Activated CD4-positive, alpha-beta T cell treated with anti-CD3 and anti-CD28 coated beads for 36 hours (primary cell): ENCODE measurements at places on chromosomes 2 and 18. TPM values are rescaled to one million over a fixed set of nuclear protein-coding genes. Genes with fewer than 3 reads are reported as not detected.

GRCh38 chr2:171655586-171655985 lies 31.7 kb upstream of the DYNC1I2 start:
- no peak for DNase-seq
- peaks cover 2% of the 10 kb centered on the region for H3K36me3 ChIP-seq
- no peak overlapping the region for H3K4me3 ChIP-seq
- H3K27ac ChIP-seq, result no peak overlapping the region

GRCh38 chr18:2049986-2050385 lies 521.3 kb downstream of the METTL4 start:
- H3K27me3 ChIP-seq, result no peaks in the 10 kb centered on the region
- H3K36me3 ChIP-seq, result no peaks in the 10 kb centered on the region
- H3K27ac ChIP-seq, result no peak overlapping the region
- peaks cover 9% of the 10 kb centered on the region for H3K4me1 ChIP-seq
- H3K4me3 ChIP-seq, result no peak overlapping the region

DNA sequence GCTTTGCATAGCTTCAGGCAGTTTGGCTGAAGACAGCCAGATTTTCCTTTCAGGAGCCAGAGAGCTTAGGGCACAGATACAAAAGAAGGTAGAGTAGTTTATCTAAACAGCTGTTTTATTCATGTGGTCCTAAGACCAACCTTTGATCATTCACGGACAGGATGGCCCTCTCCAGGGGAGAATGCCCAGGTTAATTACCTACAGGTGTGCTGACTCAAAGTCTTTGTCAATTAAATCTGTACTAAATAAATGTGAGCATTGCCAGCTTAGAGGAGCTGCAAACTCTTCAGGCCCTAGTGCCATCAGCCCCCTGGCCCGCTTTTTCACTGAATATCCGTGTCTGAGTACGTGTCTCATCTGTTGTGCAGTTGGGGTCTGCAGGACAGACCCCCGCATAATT lies 554.7 kb downstream of the NUP35 start:
- H3K4me1 ChIP-seq, result no peaks in the 10 kb centered on the region
- no peaks in the 10 kb centered on the region for H3K27me3 ChIP-seq

- no peaks in the 10 kb centered on the region for H3K27me3 ChIP-seq
- peaks cover 13% of the 10 kb centered on the region for H3K36me3 ChIP-seq
- DNase-seq, result no peak
These were observed 2.2 kb downstream of the ELAC1 start for GRCh38 chr18:50970006-50970405.

DNA sequence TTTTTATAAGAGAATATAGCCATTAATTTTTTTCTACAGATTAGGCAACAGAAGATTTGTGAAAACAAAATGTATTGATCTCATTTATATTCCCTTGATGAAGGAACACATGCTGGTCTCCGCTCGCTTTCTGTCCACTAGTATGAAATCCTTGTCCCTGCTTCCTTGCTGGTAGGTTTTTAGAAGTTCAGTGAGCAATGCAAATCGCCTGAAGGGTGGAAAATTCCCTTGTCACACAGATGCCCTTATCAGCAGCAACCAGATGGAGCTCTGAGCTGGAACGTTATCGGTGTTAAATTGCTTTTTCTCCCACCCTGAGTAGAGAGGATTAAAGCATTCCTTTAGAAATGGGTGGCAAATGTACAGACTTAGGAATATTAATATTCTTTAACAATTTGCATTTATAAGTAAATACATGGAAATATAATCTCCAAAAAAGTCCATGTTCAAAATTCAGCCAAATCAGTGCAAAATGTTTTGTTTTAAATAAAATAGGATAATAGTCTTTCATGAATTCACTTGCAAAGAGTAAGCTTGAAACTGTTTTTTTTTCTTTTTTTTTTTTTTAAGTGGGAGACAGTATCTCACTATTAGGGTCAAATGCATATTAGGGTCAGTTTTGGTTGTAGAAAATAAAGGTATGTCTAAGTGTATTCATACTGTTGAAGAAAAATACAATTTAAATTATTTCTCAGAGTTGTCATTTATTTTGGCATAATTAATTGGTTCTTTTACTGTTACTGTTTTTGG lies 164.0 kb upstream of the MYO3B start:
- peaks cover 4% of the 10 kb centered on the region for H3K36me3 ChIP-seq
- H3K27ac ChIP-seq, result no peak overlapping the region
- no peak overlapping the region for H3K4me3 ChIP-seq
- no peak for DNase-seq

DNA sequence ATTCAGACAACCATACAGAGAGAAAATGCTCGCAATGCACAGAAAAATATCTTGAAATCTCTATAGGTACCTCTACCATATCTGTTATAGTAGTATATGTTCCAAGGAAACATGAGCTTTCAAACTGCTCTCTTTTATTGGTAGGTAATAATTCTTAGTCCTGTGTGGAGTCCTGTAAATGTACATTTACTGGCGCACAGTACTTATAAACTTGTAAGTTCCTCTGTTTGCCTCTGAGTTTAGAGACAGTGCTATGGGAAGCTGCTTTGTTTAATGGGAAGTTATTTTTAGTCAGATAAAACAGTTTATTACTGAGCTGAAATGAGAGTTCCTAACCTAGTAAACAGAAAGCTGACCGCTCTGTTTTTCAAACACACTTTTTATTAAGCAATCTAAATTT lies 52.7 kb downstream of the CCDC93 start:
- no peak for DNase-seq
- peaks cover 33% of the 10 kb centered on the region for H3K36me3 ChIP-seq
- no peaks in the 10 kb centered on the region for H3K4me1 ChIP-seq
- H3K27me3 ChIP-seq, result no peaks in the 10 kb centered on the region
- H3K4me3 ChIP-seq, result no peak overlapping the region

- no peak overlapping the region for H3K27ac ChIP-seq
- H3K4me3 ChIP-seq, result no peak overlapping the region
- H3K4me1 ChIP-seq, result peaks cover 21% of the 10 kb centered on the region
- H3K27me3 ChIP-seq, result peaks cover 27% of the 10 kb centered on the region
- DNase-seq, result no peak
These were observed 3.0 kb downstream of the SPATS2L start for GRCh38 chr2:200309296-200310049.

DNA sequence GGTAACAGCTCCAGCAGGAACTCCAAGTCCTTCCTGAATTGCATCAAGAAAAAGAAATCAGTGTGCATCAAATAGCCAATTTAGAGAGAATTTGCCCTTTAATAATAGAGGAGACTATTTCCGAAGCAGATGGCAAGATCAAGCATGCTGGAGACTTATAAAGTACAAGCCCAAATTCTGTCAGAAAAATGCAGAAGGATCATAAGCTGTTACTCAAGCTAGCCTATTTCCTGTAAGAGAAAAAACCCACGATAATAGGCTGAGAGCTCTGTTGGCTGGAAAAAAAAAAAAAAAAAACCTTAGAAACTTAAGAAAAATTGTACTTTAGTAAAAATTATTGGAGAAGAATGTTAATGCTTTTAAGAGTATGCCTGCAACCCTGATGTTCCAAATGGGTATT lies 24.4 kb upstream of the ITM2C start:
- no peak overlapping the region for H3K4me3 ChIP-seq
- peaks cover 9% of the 10 kb centered on the region for H3K4me1 ChIP-seq
- no peak overlapping the region for H3K27ac ChIP-seq
- DNase-seq, result no peak
- peaks cover 6% of the 10 kb centered on the region for H3K27me3 ChIP-seq

DNA sequence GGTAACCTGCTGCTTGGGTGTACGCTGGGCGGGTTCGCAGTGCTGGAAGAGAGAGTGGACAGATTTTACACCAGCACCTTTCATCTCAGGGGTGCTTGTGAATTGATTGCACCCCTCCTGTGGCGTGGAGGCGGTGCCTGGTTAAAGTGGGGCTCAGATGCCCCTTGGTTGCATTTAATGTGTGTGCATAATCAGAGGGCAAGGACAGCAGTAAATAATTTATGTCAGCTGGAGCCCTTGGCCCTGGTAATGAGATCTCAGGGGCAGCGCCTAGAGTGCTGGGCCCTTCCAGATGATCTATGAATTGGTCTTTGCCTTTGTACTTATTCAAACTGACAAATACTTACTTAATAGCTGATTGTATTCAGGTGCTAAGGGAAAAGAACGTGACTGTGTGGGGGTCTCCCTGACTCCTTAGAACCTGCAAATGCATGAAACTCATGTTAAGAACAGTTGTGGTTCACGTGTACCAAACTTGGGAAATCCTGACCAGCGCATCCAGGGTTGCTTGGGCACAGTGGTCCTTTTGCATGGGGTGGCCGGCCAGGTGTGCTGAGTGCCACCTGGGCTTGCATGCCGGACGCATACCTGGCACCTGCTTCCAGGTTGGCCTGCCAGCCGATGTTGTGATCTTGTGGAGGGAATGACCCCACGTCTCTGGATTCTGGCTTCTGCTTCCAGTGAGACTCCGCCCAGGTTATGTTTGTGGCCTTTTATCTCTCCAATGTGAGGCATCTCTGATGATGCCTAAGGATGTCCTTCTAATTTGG lies 118.5 kb downstream of the AGAP1 start:
- no peak for DNase-seq
- H3K4me3 ChIP-seq, result no peak overlapping the region
- H3K4me1 ChIP-seq, result no peaks in the 10 kb centered on the region
- peaks cover 7% of the 10 kb centered on the region for H3K27me3 ChIP-seq
- H3K27ac ChIP-seq, result no peak overlapping the region
- no peaks in the 10 kb centered on the region for H3K36me3 ChIP-seq

GRCh38 chr2:161991991-161992390 lies 82.0 kb downstream of the DPP4 start:
- no peak overlapping the region for H3K27ac ChIP-seq
- no peak overlapping the region for H3K4me3 ChIP-seq
- no peaks in the 10 kb centered on the region for H3K27me3 ChIP-seq
- H3K36me3 ChIP-seq, result peaks cover 11% of the 10 kb centered on the region
- DNase-seq, result no peak

- no peak overlapping the region for H3K4me3 ChIP-seq
- peaks cover 5% of the 10 kb centered on the region for H3K36me3 ChIP-seq
- H3K27me3 ChIP-seq, result no peaks in the 10 kb centered on the region
- DNase-seq, result no peak
- no peaks in the 10 kb centered on the region for H3K4me1 ChIP-seq
These were observed 601 bp upstream of the ANO7 start for GRCh38 chr2:241187918-241188234.

Gene CCDC121
- 0.11 TPM for total RNA-seq

Gene IL1RN
- 4.8 TPM for total RNA-seq

Gene GPR39
- total RNA-seq, result not detected

Gene CYTIP
- total RNA-seq, result 536 TPM

Gene MPP4
- total RNA-seq, result not detected

Gene TIMM21
- total RNA-seq, result 36.9 TPM

Gene TMEM37
- not detected for total RNA-seq
